ENCODE measurements at places on chromosomes 1 and 21. TPM values are rescaled to one million over a fixed set of nuclear protein-coding genes. Genes with fewer than 3 reads are reported as not detected.

The LAD1 gene
- 2.1 TPM for total RNA-seq

The PSMD4 gene
- 78.1 TPM for total RNA-seq

The EPHA8 gene
- total RNA-seq: not detected

DNA sequence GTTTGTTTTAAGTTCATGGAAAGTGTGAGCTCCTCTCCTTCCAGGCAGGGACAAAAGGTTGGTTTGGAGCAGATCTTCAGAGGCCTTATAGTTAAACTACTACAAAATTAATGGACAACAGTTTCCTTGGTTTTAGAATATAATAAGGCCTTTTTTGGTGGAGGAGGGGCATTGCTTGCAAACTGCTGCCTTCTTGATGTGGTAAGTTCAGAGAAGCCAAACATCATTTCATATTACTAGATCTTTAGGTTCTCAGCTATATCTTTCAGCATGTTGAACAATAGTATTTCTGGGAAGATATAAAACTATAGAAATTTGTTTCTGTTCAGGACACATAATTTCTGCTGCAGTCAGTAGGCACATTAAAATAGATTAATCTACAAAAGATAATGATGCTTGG lies 97.8 kb upstream of the B3GALT2 start:
- no peaks in the 10 kb centered on the region for H3K36me3 ChIP-seq
- no peak overlapping the region for H3K27ac ChIP-seq
- no peaks in the 10 kb centered on the region for H3K4me1 ChIP-seq
- H3K27me3 ChIP-seq: no peaks in the 10 kb centered on the region

DNA sequence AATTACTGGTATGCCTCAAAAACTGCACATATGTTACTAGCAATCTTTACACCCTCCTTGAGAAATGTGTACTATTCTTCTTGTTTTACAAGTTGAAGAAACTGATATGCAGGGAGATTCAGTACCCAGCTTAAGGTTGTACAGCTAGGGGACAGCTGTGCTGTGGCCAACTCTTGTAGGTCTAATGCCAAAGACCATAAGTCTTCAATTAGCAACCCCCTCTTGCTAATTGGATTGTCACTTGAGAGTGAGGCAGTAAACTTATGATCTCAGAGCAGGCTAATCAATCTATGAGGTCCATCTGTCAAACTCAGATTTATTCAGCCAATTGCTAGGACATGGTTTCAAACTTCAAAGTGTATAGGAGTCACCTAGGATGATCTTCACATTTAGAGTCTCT lies 492.0 kb upstream of the USP24 start:
- no peak overlapping the region for H3K4me3 ChIP-seq
- no peaks in the 10 kb centered on the region for H3K27me3 ChIP-seq
- H3K36me3 ChIP-seq: no peaks in the 10 kb centered on the region
- DNase-seq: no peak
- no peaks in the 10 kb centered on the region for H3K4me1 ChIP-seq

GRCh38 chr1:59136541-59137275 lies 160.2 kb upstream of the FGGY start:
- no peaks in the 10 kb centered on the region for H3K36me3 ChIP-seq
- H3K4me3 ChIP-seq: no peak overlapping the region
- no peak for DNase-seq
- no peaks in the 10 kb centered on the region for H3K27me3 ChIP-seq
- no peak overlapping the region for H3K27ac ChIP-seq

GRCh38 chr1:29341936-29342335 lies 105.6 kb downstream of the PTPRU start:
- no peaks in the 10 kb centered on the region for H3K27me3 ChIP-seq

- H3K4me3 ChIP-seq: no peak overlapping the region
- no peaks in the 10 kb centered on the region for H3K4me1 ChIP-seq
- DNase-seq: no peak
- H3K27ac ChIP-seq: no peak overlapping the region
- H3K27me3 ChIP-seq: no peaks in the 10 kb centered on the region
Observed at GRCh38 chr1:110726755-110727154, 52.0 kb upstream of the KCNA3 start.

GRCh38 chr1:206693029-206693428 lies 8.3 kb downstream of the MAPKAPK2 start:
- no peaks in the 10 kb centered on the region for H3K36me3 ChIP-seq
- no peaks in the 10 kb centered on the region for H3K27me3 ChIP-seq
- no peak overlapping the region for H3K4me3 ChIP-seq
- peak overlapping the region; percentile 50 for H3K27ac ChIP-seq

DNA sequence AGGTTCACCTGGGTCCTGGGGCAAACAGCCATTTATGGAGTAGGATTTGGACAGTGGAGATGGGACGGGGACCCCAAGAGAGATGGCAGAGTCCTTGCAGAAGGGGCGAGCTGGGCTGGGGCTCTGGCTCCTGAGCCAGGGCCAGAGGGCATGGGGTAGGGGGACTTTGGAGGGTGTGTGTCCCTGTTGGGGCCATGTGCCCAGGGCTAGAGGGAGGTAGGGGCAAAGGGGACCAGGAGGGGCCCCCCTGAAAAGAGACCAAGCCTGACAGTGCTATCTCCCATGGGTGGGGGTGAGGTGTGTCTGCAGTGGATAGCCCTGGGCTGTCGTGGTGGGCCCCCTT lies 92.3 kb downstream of the TRIM11 start:
- H3K27me3 ChIP-seq: no peaks in the 10 kb centered on the region
- no peak overlapping the region for H3K27ac ChIP-seq
- DNase-seq: peak; percentile 10
- no peak overlapping the region for H3K4me3 ChIP-seq
- no peaks in the 10 kb centered on the region for H3K4me1 ChIP-seq

GRCh38 chr1:219500327-219500897 lies 112.5 kb downstream of the ZC3H11B start:
- H3K27me3 ChIP-seq: no peaks in the 10 kb centered on the region
- H3K27ac ChIP-seq: no peak overlapping the region
- H3K4me1 ChIP-seq: no peaks in the 10 kb centered on the region
- no peaks in the 10 kb centered on the region for H3K36me3 ChIP-seq
- DNase-seq: no peak
- H3K4me3 ChIP-seq: no peak overlapping the region

GRCh38 chr1:1924386-1924785 lies 5.3 kb upstream of the TMEM52 start:
- DNase-seq: no peak
- H3K4me3 ChIP-seq: no peak overlapping the region
- H3K4me1 ChIP-seq: no peaks in the 10 kb centered on the region
- no peaks in the 10 kb centered on the region for H3K27me3 ChIP-seq
- H3K27ac ChIP-seq: no peak overlapping the region
- no peaks in the 10 kb centered on the region for H3K36me3 ChIP-seq

DNA sequence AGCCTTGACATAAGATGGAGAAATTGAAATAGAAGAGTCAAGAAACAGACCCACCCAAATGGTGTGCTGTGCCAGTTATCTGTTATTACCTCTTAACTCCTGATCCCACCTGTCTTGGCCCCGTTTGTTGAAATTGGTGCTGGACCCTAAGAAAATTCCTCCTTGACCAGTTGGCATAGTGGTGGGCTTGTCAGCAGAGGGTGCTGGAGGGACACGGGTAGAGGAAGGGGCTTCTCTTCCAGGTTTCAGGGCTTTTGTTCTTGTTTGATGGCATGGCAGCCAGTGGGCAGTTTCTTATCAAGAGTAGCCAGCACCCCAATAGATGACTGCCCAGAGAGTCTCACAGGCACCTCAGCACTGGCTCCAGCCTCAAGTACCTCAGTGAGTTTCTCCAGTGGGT lies 51.6 kb downstream of the PCBP3 start:
- no peaks in the 10 kb centered on the region for H3K4me1 ChIP-seq
- no peak overlapping the region for H3K4me3 ChIP-seq
- H3K27ac ChIP-seq: no peak overlapping the region
- H3K27me3 ChIP-seq: no peaks in the 10 kb centered on the region
- DNase-seq: no peak

The HSD3B1 gene
- not detected for total RNA-seq

DNA sequence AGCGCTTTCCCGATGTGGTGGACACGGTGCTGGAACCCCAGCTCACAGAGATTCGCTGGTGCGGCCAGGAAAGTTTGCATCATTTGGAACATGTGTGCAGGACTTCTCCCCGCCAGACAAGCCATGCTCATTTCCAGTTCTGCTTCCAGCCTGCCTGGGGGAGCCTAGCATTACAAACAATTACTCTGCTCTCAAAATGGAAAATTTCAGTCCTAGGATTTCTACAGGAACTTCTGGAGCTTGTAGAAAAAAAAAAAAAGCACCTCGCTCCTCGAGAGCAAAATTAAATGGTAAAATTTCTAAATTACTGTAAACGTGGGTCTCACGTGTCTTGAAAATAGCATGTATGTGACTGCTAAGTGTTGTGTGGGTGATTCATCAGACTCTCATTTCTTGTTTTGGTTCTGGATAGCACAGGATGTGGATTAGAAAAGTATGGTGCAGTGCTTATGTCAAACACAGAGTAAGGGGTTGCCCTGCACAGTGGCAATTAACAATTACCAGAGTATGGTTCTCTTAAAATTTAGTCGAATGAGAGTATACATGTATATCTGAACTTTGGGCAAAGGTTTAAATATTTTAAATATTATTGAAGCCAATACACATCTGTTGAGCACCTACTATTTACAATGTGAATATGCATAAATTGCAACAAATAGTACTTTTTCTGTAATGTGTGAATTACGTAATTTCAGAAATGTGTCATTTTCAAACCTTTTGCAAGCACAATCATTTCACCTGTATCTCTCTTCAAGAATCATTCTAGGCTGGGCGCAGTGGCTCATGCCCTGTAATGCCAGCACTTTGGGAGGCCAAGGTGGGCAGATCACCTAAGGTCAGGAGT lies 61.8 kb upstream of the PTGFRN start:
- no peaks in the 10 kb centered on the region for H3K27me3 ChIP-seq
- H3K36me3 ChIP-seq: no peaks in the 10 kb centered on the region
- no peak overlapping the region for H3K27ac ChIP-seq

DNA sequence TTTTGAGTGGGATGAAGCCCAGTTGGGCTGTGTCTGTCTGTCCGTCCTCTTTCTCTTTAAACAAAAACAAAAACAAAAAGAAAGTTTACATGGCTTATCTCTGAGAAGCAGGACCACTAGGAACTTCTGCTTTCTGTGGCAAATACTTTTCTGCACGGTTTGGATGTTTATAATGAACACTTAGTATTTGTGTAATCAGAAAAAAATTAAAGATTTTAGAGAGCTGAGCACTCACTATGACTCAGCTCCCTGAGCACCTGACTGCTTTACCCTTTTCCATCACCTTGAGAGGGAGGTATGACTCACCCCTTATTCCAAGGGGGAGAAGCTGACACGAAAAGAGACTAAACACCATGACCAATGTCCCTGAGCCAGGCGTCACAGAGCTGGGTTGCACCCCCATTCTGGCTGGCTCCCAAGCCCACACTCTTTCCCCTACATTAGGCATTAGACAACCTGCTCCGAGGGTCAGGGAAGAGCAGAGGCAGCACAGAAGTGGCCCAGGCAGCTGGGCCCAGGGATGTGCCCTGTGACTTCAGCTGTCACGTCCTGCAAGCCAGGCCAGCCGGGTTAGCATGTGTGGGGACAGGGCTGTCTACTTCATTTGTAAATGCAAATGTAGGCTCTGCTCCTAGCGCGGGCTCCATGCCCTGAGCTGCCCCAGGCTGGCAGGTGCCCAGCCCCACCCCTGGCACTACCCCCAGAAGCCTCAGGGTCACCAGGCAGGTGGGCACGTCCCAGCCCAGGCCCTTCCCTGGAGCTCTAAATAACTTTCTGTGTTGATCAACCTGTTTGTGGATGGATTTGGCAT lies 30.4 kb downstream of the RAP1GAP start:
- DNase-seq: no peak
- H3K36me3 ChIP-seq: no peaks in the 10 kb centered on the region
- H3K27me3 ChIP-seq: no peaks in the 10 kb centered on the region
- H3K4me1 ChIP-seq: no peaks in the 10 kb centered on the region

The CHODL gene
- total RNA-seq: 1.9 TPM

The LAX1 gene
- 0.17 TPM for total RNA-seq

DNA sequence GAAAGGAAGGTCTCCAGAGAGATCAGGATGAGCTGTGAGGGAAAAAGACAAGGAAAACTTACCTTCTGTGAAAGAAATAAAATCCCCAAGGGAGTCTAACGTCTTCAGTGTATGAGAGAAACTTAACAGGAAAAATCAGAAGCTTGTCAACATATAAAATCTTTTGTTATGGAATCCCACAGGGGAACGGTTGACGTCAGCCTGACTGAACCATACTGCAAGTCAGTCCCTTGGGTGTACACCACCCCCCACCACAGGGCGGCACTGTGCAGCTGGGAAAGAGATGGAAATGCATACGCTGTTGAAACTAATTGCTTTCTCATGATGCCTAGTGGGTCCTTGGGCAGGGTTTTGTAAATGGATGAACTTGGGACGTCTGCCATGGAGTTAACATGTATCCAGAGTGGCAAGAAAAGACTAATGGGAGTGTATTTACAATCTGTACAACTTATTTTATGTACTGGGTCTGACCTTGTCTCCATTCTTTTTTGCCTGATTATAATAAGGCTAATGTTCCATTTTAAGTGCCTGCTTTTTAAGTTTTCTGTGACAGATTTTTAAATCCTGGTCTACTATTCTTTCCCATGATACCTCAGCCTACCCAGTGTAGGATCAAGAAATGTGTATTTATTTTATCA lies 22.7 kb downstream of the UTP25 start:
- H3K27me3 ChIP-seq: no peaks in the 10 kb centered on the region
- no peaks in the 10 kb centered on the region for H3K36me3 ChIP-seq
- H3K4me1 ChIP-seq: no peaks in the 10 kb centered on the region
- no peak for DNase-seq
- no peak overlapping the region for H3K27ac ChIP-seq

The SV2A gene
- 7.7 TPM for total RNA-seq

The IL23R gene
- not detected for total RNA-seq

GRCh38 chr1:175443332-175443731 lies 250.8 kb upstream of the KIAA0040 start:
- H3K4me3 ChIP-seq: no peak overlapping the region
- no peaks in the 10 kb centered on the region for H3K4me1 ChIP-seq
- no peaks in the 10 kb centered on the region for H3K27me3 ChIP-seq
- DNase-seq: no peak
- H3K36me3 ChIP-seq: no peaks in the 10 kb centered on the region
- H3K27ac ChIP-seq: no peak overlapping the region

DNA sequence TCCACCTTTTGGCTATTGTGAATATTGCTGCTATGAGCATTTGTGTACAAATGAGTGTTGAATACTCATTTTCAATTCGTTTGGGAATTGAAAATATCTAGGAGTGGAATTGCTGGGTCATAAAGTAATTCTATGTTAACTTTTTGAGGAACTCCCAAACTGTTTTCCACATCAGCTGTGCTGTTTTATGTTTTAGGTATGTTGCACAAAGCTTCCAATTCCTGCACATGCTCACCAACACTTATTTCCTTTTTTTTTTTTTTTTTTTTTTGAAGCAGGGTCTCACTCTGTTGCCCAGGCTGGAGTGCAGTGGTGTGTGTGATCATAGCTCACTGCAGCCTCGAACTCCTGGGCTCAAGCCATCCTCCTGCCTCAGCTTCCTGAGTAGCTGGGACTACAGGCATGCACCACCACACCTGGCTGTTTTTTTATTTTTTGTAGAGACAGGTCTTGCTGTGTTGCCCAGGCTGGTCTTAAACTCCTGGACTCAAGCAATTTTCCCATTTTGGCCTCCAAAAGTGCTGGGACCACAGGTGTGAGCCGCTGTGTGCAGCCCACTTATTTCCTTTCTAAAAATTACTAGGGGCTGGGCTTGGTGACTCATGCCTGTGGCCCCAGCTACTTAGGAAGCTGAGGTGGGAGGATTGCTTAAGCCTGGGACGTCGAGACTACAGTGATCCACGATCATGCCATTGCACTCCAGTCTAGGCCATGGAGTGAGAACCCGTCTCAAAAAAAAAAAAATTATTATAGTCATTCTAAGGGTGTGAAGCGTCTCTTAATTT lies 33.4 kb downstream of the TMCC2 start:
- H3K27me3 ChIP-seq: no peaks in the 10 kb centered on the region
- no peak for DNase-seq
- H3K27ac ChIP-seq: no peak overlapping the region
- peaks cover 7% of the 10 kb centered on the region for H3K4me1 ChIP-seq

Measured in ovary (tissue), 10 donors.